ENCODE measurements at places on chromosomes 3 and 15. TPM values are rescaled to one million over a fixed set of nuclear protein-coding genes. Genes with fewer than 3 reads are reported as not detected.

The THBS1 gene
- total RNA-seq, result 57.1 TPM

The SNURF gene
- total RNA-seq, result 34.2 TPM

The TUSC7 gene
- not detected for total RNA-seq

The TEX55 gene
- not detected for total RNA-seq

DNA sequence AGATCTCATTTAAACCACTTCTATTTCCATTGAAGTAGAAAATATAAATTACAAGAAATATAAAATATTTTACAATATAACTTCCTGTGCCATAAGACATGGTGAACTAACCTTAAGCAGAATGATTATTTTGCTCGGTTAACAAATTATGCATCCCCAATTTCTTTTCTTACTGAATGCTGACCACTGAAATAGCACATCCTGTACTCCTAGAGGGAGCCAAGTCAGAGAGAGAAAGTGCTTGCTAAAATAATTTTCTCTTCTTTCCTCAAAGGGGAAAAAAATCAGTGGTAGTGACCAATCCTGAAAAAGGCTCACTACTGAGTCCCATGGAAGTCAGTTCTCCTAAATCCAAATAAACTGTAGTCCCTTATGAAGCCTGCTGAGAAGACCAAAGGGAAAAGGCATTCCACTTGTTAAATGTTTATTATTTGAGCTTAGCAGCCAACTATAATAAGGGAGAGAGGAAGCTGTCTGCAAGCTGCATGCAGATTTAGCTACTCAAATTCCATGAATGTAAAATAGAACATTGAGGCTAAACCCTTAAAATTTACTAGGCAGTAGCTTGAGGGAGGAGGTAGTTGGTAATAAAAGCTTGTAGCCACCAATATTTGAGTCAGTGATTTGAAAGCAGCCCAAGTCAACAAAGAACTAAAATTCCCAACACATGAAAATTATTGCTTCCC, 33.1 kb downstream of the CEP152 start:
- no peak for DNase-seq

DNA sequence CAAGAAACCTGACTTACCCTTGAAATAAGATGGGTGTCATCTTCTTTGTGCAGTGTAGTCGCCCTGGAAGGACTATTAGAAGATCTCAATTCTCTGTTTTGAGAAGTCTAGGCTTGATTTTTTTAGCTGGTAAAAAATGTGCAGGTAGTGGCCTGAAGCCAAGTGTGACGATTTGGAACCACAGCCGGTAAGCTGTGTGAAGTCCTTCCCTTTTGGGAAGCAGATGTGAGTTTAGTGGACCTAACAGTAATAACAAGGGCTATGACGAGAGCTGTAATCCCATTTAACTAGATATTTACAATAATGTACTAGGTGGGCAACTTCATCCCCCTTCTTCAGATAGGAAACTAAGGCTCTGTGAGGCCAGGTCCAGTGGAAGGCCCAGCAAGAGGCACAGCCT, 81.7 kb upstream of the MYZAP start:
- DNase-seq, result no peak

GRCh38 chr15:79881668-79882067, 15.1 kb downstream of the MTHFS start:
- no peak for DNase-seq

- DNase-seq, result no peak
Measured at GRCh38 chr3:38968891-38969290, 82.9 kb downstream of the SCN11A start.

DNA sequence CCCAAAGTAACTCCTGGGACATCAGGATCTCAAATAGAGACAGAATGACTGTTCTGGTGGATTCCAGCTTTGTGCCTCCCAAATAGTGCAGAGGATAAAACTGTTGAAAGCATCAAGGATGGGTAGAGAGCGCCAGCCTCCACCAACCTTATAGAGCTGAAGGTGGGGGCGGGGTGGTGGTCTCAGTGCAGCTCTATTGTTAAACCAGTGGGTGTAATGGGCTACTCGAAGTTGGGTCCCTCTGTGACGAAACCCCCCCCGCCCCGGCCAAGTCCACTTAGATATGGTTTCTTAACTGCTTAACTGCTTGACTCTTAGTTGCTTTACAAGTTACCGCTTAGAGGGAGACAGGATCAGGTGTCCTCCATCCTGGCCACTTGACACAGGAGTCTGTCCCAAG, 22.7 kb downstream of the DHX30 start:
- no peak for DNase-seq

GRCh38 chr15:41115652-41116115, 396 bp downstream of the INO80 start:
- DNase-seq, result peak; percentile 28

GRCh38 chr3:53554559-53555067, 60.2 kb downstream of the CACNA1D start:
- no peak for DNase-seq

DNA sequence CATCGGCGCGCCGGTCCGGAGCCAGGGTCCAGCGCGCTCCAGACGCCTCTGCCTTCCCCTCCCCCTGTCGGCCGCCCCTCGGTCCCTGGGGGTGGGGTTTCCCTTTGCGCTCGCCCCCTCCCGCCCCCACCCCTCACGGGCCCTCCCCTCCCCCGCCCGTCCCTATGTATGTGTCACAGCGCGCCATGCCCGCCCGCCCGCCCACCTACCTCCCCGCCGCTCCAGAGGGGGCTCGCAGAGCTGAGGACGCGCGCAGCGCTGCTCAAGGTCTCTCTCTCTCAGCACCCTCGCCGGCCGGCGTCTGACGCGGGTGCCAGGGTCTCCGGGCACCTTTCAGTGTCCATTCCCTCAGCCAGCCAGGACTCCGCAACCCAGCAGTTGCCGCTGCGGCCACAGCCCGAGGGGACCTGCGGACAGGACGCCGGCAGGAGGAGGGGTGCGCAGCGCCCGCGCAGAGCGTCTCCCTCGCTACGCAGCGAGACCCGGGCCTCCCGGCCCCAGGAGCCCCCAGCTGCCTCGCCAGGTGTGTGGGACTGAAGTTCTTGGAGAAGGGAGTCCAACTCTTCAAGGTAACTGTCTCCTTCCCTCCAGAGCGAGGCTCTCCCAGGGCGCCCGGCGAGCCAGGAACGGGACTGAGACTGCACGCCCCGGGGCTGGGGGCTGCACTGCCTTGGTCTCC, at the start of gene ACAN:
ACAN (plus strand) TSS at position 196 of the 679 bp plus-strand sequence. CDS start 32,771 bp downstream, outside the sequence.
- DNase-seq, result peak; percentile 75

Measured in frontal cortex (tissue), 4 donors.